Activated CD8-positive, alpha-beta memory T cell treated with anti-CD3 and anti-CD28 coated beads for 1 hour (primary cell): ENCODE measurements at places on chromosomes 16 and 17.

- no peak for DNase-seq
These were observed 10.2 kb upstream of the CBX8 start for GRCh38 chr17:79806863-79807720.

DNA sequence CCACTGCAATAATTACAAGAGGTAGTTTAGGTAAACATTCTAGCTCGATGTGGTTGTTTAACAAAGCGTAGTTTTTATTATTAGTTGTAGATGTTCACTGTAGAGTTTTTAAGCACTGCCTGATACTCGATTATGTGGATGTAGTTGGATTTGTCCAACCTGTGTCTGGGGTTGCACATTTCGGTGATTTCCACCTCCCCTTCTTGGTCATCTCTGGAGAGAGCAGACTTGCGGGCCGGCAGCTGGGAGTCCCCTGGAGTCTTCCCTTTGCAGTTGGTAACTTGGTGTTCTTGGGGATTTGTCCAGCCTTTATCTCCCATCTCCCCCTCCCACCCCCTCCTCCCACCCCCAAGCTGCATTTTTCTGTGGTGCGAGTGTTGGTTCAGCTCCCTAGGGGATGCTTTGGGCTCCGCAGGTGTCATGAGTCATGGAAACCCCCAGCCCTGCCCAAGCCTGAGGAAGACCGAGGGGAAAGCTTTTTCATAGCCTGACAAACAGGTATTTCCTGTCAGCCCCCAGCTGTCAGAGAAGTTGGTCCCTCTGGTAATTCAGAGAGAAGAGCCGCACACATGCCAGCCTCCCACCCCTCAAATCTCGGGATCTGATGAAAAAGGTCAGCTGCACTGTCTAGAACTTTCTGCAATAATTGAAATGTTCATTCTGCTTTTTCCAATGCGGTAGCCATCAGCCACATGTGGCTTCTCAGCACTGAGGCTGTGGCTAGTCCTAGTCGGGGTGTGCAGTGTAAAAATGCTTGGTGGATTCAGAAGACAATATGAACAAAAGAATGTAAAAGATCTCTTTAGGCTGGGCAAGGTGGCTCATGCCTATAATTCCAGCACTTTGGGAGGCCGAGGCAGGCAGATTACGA is 50.3 kb downstream of the KSR1 start:
- no peak for DNase-seq

GRCh38 chr17:67441052-67441895 is 64.2 kb downstream of the PITPNC1 start:
- DNase-seq: peak; percentile 49

- no peak for DNase-seq
These were observed 43.8 kb downstream of the CMC2 start for GRCh38 chr16:80962879-80963278.

GRCh38 chr17:44069974-44070454 is 521 bp upstream of the G6PC3 start:
- DNase-seq: no peak

DNA sequence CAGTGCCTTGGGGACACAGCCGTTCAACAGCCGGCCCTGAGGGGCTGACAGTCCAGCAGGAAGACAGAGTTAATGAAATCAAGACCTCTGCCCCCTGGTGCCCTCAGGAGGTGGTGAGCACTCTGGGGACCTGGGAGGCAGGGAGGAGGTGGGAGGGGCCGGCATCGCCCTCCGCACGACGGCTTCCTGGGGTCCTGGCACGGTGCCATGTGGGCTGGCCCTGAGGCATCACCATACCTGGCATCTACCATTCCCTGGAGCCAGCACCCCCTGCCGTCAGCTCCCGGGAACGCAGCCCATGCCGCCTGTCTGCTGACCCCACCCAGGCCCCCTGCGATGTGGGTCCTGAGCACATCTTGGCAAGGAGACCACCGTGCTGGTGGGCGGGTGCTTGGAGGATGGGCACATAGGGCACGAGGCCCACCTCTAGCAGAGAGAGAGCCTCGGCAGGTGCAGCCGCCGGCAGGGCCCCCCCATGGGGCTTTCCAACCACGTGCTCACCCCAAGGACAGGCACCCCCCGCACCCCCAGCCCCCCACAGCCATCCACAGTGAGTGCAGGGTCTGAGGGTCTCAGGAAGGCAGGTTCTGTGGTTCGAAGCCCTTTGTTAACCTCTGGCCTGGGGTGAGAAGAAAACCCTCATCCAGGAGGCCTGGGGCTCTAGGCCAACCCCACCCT is 52.5 kb downstream of the ZFPM1 start:
- DNase-seq: peak; percentile 49
